Urinary bladder (tissue), 4 donors: ENCODE measurements at places on chromosomes 2 and 18. TPM values are rescaled to one million over a fixed set of nuclear protein-coding genes. Genes with fewer than 3 reads are reported as not detected.

GRCh38 chr2:171575606-171576005 lies 53.3 kb downstream of the CYBRD1 start:
- DNase-seq: no peak

- no peak for DNase-seq
These were observed 255.1 kb upstream of the MYT1L start for GRCh38 chr2:2586068-2586776.

XRCC5 gene
- 121 TPM for polyA plus RNA-seq

DNA sequence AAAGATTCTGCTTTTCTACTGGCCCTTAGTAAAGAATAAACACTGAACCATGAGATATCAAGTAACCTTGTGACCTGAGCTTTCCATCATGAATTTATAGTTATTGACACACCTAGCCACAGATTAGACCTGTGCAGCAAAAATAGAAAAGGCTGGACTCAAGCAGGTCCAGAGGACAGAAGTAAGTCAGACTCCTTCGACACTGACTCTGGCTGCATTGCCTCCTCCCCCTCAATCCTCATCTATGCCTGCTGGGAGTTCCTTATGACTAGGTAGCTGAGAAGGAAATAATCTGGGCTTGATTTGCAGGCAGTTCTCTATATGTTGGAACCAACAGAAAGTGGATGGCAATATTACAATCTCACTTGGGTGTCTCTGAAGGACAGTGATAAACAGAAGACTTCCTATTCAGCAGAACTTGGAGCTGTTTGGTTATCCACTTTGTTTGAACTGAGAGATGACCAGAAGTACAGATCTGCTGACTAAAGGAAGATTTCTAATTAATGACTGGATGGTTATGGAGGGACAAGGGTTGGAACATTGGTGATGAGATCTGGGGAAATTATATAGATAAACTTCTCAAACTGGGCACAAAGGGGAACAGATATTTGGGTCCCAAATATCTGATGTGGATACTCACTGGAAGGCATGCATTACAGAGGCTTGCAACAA lies 39.4 kb downstream of the ARID5A start:
- DNase-seq: no peak

PSMA8 gene
- not detected for polyA plus RNA-seq

- no peak for DNase-seq
These were observed 27.8 kb upstream of the KCNG2 start for GRCh38 chr18:79769698-79770500.

UGT1A3 gene
- 0.14 TPM for polyA plus RNA-seq

BOLL gene
- not detected for polyA plus RNA-seq

- DNase-seq: no peak
These were observed 22.2 kb downstream of the TANC1 start for GRCh38 chr2:158990397-158991214.

- DNase-seq: no peak
These were observed 62.9 kb upstream of the SERTAD2 start for GRCh38 chr2:64716569-64716968.

- DNase-seq: no peak
These were observed 232.0 kb upstream of the NRXN1 start for GRCh38 chr2:51263951-51264350.

DNA sequence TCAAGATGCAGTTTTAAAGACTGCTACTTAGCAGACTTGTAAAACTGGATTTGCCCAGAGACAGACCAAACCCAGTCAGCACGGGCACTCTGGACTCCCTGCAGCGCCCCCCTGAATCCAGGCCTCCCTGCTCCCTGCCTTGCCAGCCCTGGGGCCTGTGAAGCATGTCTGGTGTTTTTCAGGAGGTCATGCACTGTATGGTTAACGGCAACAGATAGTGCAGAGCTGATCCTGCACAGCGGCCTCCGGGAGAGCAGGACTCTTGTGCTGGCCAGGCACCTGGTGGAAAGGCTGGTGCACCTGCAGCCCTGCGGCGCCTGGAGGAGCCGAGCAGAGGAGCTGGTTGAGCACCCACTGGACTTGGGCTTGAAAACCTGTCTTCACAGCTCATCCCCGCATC lies 30.4 kb downstream of the HDAC4 start:
- DNase-seq: no peak

- no peak for DNase-seq
These were observed 1.1 kb downstream of the DNAJC27 start for GRCh38 chr2:24970483-24971285.

DNA sequence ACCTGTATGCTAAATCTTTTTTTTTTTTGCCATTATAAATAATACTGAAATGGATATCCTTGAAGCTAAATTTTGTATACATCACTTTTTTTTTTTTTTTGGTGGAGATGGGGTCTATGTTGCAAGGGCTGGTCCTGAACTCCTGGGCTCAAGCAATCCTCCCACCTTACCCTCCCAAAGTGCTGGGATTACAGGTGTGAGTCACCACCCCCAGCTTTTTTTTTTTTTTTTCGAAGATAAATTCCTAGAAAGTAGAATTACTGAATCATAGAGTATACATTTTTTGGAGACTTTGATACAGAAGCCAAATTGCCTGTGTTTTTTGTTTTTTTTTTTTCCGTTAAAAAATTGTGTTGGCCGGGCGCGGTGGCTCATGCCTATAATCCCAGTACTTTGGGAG lies 51.0 kb upstream of the MCFD2 start:
- DNase-seq: no peak

- DNase-seq: no peak
These were observed 28.5 kb upstream of the NAPG start for GRCh38 chr18:10497206-10497749.

GRCh38 chr2:54290356-54291025 lies 34.5 kb upstream of the TSPYL6 start:
- DNase-seq: peak; percentile 52
